NCI-H1436 treated with DMSO at 0.1 percent for 48 hours (cell line): ENCODE measurements at places on chromosomes 3 and 15.

GRCh38 chr15:60062826-60063225, 58.7 kb downstream of the FOXB1 start:
- DNase-seq = no peak

GRCh38 chr3:129398803-129399144, 29.7 kb downstream of the EFCAB12 start:
- DNase-seq = no peak

DNA sequence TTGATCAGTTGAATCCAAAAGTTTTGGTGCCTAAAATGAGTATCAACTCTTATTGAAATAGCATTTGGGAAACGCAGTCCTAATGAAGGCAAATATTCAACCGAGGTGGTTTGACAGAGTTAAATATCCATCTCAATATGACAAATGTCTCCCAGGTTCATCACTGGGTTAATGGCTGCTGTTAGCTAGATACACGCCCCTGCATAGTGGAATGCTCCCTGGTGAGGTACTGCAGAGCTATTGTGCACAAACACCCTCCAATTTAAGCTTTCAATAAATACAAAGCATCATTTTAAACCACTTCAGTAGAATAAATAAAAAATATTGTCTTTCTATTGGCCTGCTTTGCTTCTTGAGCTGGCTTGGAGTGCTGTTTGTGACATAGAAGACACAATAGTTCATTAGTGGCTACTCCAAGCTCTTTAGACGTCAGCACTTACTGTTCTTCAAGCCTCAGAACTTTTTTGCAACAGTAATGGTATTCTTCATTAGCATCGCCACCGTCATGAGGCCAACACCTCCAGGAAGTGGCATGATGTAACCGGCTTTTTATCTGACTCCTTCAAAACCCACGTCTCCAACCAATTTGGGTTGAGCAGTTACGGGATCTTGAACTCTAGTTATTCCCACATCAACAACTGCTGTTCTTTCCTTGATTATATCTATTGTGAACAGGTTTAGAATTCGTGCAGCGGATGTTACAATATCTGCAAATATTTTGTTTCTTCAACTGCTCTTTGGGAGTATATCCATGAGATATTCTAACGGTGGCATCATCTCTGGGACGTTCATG, 1159.6 kb upstream of the EPHA6 start:
- no peak for DNase-seq

GRCh38 chr3:71703797-71704196, 21.4 kb downstream of the EIF4E3 start:
- DNase-seq = peak; percentile 52

DNA sequence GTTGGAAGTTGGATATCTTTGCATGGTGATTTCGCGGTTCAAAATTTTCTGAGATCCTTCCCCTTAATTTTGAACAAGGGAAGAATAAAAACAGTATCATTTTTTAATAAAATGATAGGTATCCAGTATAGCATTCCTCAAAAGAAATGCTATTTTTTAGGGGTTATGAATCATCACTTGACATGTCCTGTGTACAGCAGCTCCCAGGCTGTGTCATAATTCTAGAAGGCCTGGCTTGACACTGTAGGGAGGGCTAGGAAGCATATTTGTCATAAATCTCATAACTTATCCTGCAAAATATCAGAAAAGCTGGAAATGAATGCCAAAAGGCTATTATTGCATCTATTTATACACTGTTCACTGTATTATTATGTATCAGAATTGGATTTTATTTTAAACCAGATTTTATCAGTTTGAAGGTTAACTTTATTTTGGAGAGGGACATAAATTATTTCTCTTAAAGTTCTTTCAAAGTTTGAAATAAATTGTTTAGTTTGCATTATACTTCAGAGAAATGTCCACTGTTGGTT, 539.1 kb upstream of the ROBO2 start:
- no peak for DNase-seq

GRCh38 chr3:137692803-137693431, 71.2 kb upstream of the SOX14 start:
- no peak for DNase-seq

DNA sequence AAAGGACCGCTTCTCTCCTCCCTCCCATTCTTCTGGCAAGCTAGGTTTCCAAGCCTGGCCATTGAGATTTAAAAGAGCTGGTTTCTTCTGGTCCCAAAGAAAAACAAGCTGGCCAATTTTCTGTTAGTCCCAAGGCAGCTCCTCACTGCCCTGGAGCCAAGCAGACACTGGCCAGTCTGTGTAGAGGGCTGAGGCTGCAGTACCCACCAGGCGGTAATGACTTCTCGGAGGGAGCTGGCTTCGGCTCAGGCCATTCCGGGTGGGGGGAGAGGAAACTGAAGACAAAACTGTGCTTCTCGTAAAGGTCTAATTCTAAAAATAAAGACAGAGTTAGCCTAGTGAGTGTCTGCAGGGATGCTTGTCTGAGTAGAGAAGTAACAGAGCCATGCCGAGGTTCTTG, 78.5 kb upstream of the SMAD3 start:
- no peak for DNase-seq

DNA sequence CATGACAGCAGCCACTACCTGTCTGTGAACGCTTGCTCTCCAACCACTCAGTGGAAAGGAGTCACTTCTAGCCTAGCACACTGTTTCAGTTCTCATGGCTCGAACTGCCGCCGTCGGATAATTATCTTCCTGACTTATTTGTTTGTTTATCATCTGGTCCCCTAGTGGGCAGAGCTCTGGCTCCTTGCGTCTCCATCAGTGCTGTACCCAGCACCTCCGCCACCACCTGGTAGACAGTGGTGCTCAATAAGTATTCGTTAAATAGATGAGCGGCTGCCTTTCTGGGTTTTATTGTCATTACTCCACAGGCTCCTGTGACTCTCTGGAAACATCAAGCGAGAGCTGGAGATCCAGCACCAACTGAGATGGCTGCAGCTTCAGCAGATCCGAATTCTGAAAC, 297.5 kb downstream of the NTRK3 start:
- DNase-seq = no peak
